ENCODE measurements at places on chromosomes 1 and 21.

GRCh38 chr21:26445440-26445839 is 127.6 kb downstream of the CYYR1 start:
- no peak for DNase-seq

GRCh38 chr21:29238053-29238966 is 60.4 kb upstream of the BACH1 start:
- no peak for DNase-seq

- DNase-seq, result no peak
Observed at GRCh38 chr1:178752891-178753290, 27.8 kb downstream of the RALGPS2 start.

GRCh38 chr21:36839123-36839522 is 127.3 kb downstream of the HLCS start:
- DNase-seq, result no peak

- no peak for DNase-seq
Observed at GRCh38 chr1:30378003-30378596, 345.3 kb downstream of the MATN1 start.

GRCh38 chr21:23455676-23456075 is 2151.6 kb downstream of the MRPL39 start:
- DNase-seq, result no peak

GRCh38 chr1:100358210-100358609 is 5.9 kb downstream of the CDC14A start:
- DNase-seq, result no peak

DNA sequence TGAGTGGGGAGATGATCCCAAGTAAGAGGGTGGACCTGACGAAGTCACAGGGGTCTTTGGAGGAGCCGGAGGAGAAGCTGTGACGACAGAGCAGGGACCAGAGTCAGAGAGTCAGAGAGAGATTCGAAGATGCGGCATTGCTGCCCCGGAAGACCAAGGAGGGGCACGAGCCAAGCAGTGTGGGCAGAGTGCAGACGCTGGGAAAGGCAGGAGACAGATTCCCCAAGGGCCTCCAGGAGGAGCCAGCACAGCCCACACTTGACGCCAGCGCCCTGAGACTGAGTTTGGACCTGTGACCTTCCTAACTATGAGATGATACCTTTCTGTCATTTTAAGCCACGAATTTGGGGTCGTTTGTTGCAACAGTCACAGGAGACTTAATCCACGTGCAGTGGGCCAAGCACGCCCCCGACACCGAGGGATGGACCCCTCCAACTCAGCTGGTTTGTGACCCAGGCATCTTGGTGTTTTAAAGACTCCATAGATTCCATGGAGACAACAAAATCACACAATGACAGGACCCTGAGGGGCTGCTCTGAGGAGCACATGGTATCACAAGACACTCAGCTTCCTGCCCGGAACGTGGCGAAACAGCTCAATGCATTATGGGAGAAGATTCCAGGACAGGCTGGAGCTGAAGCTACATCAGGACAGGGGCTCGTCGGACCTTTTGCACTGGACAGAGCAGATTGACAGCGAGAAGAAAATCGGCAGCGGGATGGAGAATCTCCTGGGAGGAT is 11.0 kb upstream of the TFF1 start:
- DNase-seq, result no peak

DNA sequence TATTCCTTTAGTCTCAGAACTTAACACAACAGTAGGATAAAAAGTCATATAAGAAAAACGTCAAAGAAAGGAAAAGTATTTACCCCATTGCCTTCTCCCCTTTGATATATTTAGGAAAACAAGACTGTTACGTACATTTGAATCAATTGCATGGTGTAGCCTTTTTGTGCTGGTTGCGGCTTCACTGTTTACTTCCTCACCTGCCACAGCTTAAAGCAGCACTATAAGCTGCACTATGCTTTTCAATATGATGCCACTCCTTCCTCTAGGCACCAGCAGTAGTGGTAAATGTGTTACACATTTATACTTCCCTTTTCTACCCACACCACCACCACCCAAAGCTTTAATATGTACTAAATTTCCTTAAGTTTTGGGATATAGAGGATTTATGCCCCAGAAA is 111.1 kb downstream of the ATP1B1 start:
- DNase-seq, result no peak

DNA sequence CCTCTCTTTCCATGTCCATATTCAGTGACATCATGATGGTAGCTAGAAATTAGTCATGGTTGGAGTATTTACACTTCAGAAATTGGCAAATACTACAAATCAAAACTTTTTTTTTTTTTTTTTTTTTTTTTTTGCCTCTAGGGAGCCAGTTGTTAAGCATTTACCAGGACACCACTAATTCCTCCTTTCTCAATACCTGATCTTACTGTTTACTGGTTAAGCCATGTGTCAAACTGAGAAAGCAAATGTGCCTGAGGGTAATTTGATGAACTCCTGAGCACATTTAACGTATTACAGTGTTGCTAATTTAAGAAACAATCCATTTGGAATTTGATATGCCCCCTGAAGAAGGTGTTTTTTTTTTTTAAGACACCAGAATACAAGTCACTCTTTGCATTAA is 94.4 kb downstream of the DNM3 start:
- DNase-seq, result no peak

- DNase-seq, result no peak
Observed at GRCh38 chr1:199057322-199057721, 418.5 kb downstream of the PTPRC start.

GRCh38 chr1:116259663-116260062 is 113.4 kb upstream of the ATP1A1 start:
- DNase-seq, result no peak

DNA sequence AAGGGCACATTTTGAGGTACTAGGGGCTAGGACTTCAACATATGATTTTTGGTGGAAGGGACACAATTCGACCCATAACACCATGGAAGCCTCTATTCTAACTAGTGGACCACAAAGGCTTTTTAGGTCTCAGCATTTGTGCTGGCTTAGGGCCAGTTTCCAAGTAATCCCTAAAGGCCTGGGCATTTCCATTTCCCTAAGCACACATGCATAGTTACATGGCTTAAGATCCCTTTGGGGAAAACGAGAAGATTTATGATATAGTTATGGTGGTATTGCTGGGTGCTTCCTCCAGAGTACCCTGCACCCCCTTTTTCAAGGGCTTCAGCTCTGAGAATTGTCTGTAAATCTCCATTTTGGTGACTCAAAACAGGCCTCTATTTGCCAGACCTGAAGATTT is 28.2 kb upstream of the TMEM54 start:
- no peak for DNase-seq

DNA sequence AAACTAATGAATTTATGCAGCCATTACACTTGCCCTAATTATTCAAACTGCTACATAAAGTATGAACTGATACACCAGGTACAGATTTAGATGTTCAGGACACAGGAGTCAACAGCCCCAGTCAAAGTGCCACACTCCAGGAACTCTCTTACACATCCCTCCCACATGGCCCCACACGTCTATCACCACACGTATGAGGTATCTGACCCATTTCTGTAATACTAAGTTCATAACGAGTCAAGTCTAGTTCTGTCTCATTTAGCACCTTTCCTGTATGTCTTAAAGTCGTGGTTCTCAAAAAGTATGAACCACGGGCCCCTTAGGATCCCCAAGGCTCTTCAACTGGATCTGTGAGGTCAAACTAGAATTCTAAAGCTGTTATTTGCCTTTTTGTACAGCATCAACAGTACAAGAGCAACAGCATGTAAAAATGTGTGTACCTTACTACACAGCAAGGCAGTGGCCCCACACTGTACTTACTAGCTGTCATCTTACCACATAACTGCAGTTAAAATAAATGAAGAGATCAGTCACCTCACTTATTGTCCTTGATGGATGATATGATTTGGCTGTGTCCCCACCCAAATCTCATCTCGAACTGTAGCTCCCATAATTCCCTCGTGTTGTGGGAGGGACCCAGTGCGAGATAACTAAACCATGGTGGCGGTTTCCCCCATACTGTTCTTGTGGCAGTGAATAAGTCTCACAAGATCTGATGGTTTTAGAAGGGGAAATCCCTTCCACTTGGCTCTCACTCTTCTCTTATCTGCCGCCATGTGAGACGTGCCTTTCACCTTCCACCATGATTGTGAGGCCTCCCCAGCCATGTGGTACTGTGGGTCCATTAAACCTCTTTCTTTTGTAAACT is 42.6 kb downstream of the SIPA1L2 start:
- no peak for DNase-seq

DNA sequence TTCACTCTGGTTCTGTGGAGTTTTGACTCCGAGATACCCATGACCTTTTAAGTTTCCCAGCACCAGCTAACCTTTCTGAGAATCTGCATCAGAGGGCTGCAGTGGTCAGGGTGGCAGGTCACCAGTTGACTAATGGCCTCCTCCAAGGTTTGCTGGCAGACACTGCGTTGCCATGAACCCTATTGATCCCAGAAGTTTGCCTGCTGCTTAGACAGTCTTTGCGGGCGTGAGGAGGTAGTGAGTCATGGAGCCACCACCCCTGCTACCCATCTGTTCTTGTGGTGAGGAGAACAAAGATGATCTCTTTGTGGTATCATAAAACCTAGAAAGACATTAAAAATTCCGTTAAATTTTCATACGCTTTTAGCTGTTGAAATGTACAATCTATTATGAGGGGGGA is 180.4 kb downstream of the FGGY start:
- no peak for DNase-seq

DNA sequence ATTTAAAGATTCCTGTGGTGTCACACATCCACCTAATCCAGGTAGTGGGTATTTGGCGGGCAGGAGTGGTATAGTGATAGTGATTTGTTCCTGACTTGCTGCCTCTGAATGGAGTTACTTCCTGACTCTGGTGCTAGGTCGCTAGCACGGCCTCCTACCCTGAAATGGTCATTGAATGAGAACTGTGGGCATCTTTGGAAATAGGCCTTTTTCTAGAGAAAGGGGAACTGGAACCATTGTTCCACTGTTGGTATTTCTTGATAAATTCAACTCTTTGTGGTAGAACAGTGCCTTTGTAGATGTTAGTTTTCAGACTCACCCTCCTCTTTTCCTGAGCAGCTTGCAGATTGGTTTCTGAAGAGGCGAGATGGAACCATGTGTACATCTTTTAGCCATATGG is 1.5 kb downstream of the QSOX1 start:
- no peak for DNase-seq

DNA sequence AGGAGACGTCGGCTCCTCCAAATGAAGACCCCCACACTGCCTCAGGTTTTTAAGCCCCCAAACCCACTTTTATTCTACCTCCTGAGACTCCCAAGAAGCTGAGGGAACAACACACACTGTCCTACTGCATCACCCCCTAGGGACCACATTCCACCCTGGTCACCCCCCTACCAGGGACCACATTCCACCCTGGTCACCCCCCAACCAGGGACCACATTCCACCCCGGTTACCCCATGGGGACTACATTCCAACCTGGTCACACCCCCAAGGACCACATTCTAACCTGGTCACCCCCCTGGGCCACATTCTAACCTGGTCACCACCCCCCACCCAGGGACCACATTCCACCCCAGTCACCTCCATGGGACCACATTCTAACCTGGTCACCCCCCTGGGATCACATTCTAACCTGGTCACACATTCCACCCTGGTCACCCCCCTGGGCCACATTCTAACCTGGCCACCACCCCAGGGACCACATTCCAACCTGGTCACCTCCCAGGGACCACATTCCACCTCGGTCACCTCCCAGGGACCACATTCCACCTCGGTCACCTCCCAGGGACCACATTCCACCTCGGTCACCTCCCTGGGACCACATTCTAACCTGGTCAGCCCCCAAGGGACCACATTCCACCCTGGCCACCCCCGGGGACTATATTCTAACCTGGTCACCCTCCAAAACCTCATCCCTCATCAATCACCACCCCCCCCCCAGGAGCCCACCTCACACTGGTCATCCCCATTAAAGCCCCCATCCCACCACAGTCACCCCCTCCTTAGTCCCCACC is 587.6 kb downstream of the NPHP4 start:
- DNase-seq, result no peak

- no peak for DNase-seq
Observed at GRCh38 chr1:235843461-235843961, 23.2 kb downstream of the LYST start.

DNA sequence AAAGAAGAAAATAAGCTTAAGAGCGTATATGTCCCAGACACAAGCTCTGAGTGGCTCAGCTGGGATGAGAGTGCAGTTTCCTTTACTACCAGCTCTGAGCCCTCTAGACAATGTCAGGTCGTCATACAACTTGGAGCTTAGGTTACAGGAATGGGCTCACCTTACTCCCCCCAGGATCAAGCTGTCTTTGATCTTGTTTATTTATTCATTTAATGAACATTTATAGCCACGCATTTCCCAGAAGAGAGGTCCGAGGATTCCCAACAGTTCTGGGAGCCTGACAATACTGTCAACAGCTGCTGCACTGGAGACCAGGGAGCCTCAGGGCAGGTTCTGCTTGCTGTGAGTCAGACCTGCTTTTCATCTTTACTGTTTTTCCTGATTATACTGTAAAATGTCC is 378.9 kb downstream of the PLPP3 start:
- DNase-seq, result no peak

- no peak for DNase-seq
Observed at GRCh38 chr1:19359357-19359756, 47.2 kb downstream of the SLC66A1 start.

DNA sequence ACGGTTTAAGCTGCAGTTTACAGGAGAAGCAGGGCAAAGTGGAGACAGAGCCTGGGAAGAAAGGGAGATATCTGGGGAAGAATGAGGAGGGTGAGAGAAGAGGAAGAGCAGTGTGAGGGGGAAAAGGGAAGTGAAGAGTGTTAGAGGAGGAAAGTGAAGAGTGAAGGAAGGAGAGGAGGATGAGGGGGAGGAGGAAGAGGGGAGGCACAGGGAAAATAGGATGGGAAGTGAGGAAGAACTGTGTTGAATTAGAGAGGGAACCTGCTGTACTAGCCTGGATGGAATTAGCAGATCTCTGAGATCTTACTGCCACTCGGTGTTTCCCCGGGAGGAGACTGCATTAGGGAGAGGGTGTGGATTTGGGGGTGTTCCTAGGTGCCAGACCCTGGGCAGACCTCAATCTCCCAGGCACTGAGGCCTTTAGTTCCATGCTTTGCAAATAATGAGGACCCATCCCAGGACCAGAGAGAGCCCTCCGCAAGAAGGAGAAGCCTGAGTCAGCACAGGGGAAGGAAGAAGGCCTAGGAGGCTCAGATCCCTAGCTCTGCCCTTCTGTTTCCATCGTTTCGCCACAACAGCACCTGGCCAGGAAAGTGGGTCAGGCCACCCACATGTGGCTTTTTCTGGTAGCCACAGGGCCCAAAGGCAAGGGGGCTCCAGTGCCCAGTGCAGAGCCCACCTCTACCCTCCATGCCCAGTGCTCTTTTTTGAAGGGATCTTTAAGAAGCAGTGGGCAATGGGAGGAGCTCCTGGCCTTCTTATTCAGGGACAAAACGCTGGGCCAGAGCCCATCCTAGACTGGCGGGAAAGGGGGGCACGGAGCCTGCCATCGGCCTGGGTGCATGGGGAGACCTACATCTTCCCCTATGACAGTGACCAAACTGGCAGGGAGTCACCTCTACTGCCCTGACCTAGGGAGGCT is 2.0 kb downstream of the LRRN2 start:
- no peak for DNase-seq

DNA sequence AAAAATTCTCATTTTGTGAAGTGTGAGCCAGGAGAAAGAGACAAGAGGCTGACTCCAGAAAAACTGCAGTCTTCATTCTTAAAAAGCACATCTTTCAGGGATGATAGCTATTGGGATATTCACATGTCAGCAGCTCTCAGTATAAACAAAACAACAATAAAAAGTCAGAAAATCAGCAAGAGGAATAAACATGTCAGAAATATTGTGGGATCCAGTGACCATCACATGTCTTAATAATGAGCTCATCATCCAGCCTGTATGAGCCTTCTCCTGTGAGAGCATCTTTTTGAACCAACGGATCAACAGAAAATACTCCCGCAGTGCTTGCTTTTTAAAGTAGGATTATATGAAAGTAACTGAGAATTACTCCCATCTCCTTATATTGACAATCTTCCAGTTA is 241.6 kb downstream of the SMYD3 start:
- DNase-seq, result no peak
